ENCODE measurements at places on chromosomes 16 and 17.

- peak; percentile 70 for DNase-seq
Measured at GRCh38 chr16:76278086-76278485, 885 bp downstream of the CNTNAP4 start.

GRCh38 chr17:6524520-6524919 lies 31.8 kb downstream of the PITPNM3 start:
- DNase-seq = no peak

DNA sequence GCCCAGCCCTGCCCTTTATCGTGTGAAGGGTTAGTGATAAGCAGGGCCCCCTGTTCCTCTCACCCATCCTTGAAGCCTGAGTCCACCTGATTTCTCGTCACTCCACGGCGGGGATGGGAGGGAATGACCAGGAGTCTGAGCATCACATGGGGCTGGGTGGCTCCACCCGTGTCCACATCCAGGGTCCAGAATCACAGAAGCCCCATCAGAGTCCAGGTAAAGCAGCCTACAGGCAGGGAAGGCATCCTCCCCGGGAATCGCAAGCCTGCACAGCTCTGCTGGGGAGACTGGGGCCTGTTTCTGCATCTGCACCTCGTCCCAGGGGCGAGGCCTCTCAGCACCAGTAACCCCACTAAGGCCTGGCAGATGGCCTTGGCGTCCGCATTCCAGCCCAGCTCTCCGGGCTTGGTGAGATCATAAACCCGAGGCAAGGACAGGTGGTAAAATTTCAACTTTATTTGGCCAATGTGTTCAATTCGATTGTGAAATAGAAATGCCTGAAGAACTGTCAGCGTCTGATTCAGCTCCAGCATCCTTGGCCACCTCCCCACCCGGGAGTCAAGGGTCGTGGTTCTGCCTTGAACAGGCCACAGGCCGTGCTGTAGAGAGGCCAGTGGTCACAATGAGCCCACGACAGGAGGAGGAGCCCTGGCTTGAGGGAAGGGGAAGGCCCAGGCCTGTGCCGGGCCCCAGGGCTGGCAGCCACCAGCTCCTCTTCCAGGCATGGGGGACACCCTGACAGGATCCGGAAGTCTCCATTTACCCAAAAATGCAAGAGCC lies 8.1 kb upstream of the PPP1R27 start:
- DNase-seq = no peak

DNA sequence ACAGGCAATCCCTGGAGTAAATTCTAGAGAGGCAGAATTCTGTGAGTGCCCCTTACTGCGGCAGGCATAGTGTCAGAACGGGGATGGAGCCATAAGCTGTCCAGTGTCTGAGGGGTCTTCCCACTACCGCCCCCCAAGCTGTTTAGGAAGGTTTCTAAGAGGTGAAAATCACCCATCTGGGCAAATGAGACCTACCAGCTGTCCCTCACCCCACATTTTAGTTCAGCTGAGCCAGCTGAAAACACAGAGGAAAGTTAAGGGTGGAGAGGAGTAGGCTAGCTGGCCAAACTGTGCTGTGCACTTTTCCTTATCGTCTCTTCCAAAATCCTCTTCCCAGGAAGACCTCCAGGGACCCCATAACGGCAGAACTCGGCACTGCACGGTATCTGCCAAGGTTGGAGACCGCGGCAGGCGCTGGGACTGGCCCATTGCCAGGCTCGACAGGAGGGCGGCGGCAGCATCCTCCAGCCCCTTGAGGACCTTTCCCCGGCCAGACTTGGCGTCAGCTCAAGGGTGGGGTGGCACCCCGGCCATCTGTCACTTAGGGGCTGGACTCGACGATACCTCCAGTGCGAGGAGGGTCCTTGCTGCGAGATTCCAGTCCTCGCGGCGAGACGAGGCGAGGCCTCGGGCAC lies 955 bp downstream of the ACLY start:
- no peak for DNase-seq

- DNase-seq = no peak
Measured at GRCh38 chr17:68096111-68096510, 60.6 kb downstream of the KPNA2 start.

All from pons (tissue), 1 donor.